ENCODE measurements at places on chromosomes 1 and 21.

DNA sequence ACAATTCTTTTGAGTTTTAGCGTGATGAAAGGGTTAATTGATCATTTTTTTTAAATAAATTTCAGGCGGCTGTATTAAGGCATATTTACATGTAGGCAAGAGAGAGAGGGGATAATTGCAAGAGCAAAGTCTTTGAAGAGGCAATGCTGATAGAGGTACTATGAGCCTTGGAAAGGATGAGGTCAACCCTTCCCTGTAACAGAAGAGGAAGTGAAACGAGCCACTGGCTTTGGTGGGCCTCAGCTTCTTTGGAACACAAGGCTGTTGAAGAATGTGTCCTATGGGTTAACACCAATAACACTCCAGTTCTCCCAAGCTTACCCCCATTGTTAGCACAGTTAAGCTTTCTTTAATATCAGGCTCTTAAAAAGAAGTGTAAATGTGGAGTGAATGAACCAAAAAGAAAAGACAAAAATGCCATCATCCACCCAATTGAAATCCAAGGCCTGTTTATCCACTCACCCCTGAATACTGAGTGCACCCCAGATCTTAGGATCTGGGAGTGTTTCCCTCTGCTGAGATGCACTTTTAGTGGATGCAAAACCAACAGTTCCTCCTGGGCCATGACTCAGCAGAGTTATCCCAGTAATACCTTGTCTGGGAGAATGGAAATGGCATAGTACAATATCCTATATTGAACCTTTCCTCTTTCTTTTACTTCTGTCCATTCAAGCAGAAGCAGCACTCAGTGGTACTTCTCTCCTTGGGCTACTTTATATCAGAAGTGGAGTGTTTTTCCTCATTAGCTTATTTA lies 216.4 kb downstream of the SLC44A5 start:
- DNase-seq: no peak

- DNase-seq: no peak
These were observed 295.4 kb downstream of the RRAGC start for GRCh38 chr1:38563942-38564735.

GRCh38 chr1:11207898-11208611 lies 18.9 kb downstream of the ANGPTL7 start:
- no peak for DNase-seq

DNA sequence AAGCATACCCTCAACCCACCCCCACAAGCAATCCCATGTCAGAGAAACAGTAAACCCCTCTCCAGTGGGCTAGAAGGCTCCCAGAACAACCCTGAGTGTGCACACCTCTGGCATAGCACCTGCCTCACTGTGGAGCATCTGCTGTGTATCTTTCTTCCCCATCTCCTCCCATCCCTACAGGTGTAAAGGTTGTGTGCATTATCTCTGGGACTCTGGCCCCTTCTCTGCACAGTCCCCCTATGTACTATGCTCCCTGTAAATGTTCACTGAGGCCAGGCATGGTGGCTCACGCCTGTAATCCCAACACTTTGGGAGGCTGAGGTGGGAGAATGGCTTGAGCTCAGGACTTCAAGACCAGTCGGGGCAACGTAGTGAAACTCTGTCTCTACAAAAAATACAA lies 700 bp upstream of the CACNA1S start:
- DNase-seq: no peak

GRCh38 chr1:84603941-84604830 lies 29.9 kb upstream of the CTBS start:
- DNase-seq: peak; percentile 77
